ENCODE measurements at places on chromosomes 3 and 15. TPM values are rescaled to one million over a fixed set of nuclear protein-coding genes. Genes with fewer than 3 reads are reported as not detected.

DNA sequence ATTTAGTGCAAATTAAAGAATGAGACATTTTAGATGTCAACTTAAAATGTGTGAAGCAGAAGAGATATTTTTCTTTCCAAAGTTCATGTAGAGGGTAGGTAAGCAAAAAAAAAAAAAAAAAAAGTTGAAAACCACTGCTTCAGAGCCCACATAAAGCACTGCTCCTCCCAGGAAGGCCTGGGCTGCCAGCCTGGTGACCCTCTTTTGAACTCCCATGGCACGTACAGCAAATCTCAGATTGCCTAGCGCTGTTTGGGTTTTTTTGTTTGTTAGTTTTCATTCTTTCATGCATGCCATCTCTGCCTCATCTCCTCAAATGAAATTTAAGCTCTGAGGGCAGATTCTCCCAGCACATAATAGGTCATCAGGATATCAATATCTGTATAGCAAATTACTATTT lies 120.1 kb downstream of the SRGAP3 start:
- no peak for DNase-seq

Gene SEMA6D
- 27.7 TPM for polyA plus RNA-seq

- no peak for DNase-seq
These were observed 17.5 kb upstream of the ALPK3 start for GRCh38 chr15:84799511-84800187.

Gene FAM98B
- polyA plus RNA-seq, result 74.2 TPM

DNA sequence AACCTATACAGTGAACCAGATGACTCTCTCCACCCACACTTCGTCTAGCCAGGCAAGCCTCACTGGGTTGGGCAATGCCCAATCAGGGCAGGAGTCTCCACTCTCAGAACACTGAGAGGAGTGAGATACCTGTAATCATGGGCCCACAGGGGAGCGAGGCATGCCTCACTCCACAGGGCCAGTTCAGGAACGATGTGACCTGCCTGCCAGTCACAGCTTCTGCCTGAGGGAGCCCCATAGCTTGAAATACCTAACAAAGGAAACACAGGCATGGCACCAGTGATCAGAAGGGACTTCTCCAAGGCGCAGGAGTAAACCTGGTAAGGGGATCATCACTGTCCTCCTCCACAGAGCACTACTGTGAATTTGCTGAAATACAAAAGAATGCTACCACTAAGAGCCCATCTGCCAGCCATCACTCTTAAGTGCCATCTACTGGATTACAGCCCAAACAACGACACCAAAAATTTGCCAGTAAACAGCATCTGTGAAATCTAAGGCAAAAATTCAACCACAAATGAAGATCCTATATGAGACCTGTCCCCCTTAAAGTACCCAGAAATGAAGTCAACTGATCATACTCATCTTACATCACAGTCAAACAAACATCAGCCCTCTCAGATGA lies 689.9 kb upstream of the SEMA6D start:
- DNase-seq, result no peak

DNA sequence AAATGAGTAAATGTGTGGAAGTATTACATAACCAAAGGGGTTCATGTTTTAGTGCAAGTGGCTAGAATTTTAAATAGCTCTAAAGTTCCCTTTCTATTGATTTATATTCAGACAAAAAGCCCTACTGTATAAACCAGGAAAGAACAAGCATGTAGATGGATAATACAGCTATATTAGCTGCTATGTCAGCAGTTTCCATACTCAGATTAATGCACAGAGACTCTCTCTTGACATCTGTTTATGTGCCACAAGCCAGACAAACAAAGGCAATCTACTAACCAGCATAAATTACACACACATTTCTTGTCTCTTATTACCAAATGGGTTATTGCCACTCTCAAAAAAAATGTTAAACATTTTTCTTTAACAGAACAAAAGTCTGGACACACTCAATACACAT lies 760.1 kb upstream of the NECTIN3 start:
- DNase-seq, result no peak

Gene MAP1A
- 10.0 TPM for polyA plus RNA-seq

- DNase-seq, result no peak
These were observed 98.8 kb downstream of the ARPP21 start for GRCh38 chr3:35737934-35738706.

DNA sequence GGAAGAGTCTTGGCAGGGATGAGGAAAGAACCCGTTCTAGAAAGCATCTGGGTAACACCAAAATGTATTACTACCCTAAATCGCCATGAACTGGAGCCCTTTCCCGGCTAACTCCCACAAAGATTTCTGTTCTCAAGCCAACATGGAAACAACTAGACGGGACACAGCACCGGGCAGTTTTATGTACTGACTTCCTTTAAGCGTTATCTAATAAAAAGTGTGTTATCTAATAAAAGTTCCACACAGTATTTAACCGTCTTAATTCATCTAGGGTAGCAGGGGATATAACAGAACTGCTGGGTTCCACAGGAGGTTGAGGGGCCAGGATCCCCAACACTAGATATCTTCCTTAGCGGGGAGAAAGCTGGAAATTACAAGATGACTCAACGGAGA lies 347 bp upstream of the C3orf62 start:
- peak; percentile 29 for DNase-seq

GRCh38 chr3:4977001-4977852 lies 2.0 kb upstream of the BHLHE40 start:
- DNase-seq, result peak; percentile 67

Gene DPPA2
- polyA plus RNA-seq, result 0.90 TPM

GRCh38 chr3:33237439-33237838 lies 18.8 kb upstream of the SUSD5 start:
- DNase-seq, result no peak

GRCh38 chr15:51224428-51224827 lies 114.0 kb downstream of the CYP19A1 start:
- no peak for DNase-seq

Gene SCAMP5
- polyA plus RNA-seq, result 25.7 TPM

DNA sequence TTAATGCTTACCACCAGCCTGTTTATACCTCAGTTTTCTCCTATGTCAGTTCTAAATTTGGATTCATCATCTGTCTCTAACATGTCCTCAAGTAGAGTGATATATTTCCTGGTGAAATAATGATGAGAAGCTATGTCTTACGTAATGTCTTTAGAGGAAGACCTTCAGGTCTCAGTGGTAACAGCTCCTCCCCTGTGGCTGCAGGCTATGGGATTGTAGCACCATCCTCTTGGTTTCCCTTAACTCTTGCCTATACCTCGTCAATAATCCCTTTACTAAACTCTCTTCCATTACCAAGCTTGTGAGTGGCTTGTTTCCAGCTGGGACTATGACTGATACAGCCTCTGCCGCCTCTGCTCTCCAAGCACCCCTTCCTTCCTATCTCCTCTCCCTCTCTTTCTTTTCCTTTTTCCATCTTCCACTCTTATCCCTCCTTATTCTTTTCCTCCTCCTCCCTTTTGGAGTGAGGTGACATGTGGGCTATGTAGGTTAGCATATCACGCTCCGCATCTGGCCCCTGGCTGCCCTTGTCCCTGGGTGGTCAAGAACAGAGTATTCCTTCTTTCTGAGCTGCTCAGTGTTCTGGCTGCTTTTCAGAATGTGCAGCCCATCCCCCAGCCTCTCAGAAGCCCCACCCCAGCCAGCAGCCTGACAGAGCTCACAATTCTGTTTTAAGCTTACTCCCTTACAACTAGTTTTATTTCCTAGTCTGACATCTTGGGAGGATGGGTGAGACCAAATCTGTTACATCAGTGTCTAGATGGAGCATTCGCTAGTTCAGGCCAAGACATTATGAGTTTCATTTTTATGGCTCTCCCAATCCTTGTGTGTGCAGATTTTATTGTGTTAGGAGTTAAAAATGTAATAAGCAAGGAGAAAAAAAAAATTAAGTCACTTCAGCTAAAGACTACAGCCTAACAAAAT lies 75.0 kb upstream of the RNU6-1 start:
- DNase-seq, result peak; percentile 62

Gene CDCP1
- 1.6 TPM for polyA plus RNA-seq

Gene PLA2G4E
- not detected for polyA plus RNA-seq

Gene IL20RB
- polyA plus RNA-seq, result 0.56 TPM

DNA sequence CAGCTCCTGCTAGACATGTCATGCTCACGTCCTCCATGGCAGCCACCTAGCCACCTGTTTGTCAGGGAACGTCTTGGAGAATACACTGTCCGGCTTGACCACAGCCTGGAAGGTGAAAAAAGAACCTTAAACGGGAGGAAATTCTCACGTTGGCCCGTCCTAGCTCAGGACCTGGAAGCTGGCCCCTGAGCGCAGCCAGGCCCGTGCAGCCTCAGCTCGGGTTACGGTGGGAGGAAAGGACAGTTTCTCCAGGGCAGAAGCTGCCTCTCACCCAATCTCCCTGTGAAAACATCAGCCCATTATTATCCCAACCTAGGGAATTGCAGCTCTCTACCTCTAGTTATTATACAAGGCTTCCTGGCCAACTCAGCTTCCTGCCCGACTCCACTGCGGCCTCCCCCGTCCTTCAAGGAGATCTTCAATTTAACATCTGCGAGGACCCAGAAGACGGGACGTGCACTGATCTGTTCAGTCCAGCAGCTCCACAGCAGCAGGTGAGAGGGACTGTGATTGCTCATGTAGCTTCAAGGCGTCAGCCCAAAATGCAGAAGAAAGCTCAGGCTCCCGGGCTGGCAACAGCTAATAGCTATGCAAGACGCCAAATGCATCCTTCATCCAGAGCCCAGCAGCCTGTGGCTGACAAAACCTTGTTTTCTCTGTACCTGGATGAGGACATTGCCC lies 84.7 kb downstream of the ADAMTS17 start:
- DNase-seq, result no peak

GRCh38 chr15:33587773-33588172 lies 277.0 kb downstream of the RYR3 start:
- no peak for DNase-seq

Gene DISP2
- 0.50 TPM for polyA plus RNA-seq

- DNase-seq, result no peak
These were observed 2.1 kb downstream of the ECT2 start for GRCh38 chr3:172752651-172753050.

- no peak for DNase-seq
These were observed 6.9 kb downstream of the ATXN7 start for GRCh38 chr3:63870615-63871005.

DNA sequence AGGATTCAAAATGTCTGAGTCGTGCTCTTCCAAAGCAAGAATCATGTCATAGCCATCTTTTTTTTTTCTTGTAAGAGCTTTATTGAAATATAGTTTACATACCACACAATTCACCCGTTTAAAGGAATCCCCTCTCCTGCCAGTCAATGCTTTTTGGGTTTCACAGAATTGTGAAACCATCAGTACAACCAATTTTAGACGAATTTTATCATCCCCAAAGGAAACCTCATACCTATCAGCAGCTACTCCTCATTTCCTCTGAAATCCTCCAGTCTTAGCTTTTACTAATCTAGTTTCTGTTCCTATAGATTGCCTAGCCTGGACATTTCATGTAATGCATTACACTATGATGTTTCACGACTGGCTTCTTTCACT lies 39.6 kb downstream of the ADIPOQ start:
- DNase-seq, result no peak

GRCh38 chr3:172511783-172512762 lies 11.2 kb downstream of the TNFSF10 start:
- DNase-seq, result no peak

DNA sequence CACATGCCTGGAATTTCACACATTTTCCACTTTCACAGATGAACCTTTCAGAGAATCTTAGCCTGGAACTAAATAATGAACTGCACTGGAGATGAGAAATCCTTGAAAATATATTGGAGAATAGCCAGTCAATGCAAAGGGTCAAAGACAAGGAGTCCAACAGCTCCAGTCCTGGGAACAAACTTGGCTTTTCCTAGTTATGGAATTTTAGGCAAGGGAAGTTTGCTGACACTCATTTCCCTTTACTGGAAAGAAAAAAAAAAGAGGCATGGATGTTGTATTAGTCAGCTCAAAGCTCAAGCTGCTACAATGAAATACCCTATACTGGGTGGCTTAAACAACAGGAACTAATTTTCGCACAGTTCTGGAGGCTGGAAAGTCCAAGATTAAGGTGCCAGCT lies 690.8 kb upstream of the ARPP21 start:
- DNase-seq, result no peak

DNA sequence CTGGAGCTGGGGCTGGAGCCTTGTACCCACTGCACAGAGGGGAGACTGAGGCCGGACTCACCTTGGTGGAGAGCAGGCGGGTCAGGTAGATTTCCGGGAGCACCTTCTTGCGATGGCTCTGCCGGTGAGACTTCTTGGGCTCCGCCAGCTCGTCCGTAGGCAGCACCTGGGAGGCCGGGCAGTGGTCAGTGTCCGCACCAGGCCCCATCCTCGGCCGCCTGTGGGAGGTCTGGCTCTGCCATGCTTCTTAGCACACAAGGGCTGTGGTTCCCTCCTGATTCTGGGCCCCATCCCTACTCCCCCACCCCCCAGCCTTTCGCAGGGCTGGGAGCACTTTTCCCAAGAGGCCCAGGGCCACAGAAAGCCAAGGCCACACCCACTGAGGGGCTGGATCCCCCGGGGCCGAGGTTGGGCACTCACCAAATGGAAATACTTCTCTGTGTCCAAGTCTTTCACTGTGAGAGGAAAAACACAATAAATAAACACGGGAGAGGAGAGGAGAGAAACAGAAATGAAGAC lies 17.4 kb downstream of the H1-8 start:
- no peak for DNase-seq

DNA sequence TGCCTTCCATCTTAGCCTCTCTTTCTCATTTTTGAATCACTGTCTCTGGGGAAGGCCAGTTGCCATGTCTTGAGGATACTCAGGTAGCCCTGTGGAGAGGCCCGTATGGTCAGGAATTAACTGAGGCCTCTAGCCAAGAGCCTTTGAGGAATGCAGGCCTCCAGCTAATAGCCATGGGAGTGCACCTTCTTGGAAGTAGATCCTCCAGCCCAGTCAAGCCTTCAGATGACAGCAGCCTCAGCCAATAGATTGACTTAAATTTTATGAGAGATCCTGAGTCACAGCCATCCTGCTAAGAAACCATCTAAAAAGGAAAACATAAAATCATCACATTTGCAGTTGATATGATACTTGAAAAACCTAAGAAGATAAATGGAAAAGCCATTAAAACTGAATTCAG lies 112.5 kb upstream of the BNIP2 start:
- no peak for DNase-seq

Data from renal cortex interstitium (tissue), 15 donors.